Activated CD4-positive, alpha-beta T cell treated with anti-CD3 and anti-CD28 coated beads, Interleukin-2, amount 10 ng/mL, durations not matched to agents 7 days and 5 days (primary cell): ENCODE measurements at places on chromosomes 12 and 14. TPM values are rescaled to one million over a fixed set of nuclear protein-coding genes. Genes with fewer than 3 reads are reported as not detected.

The KRT6A gene
- not detected for total RNA-seq

The CLEC4D gene
- not detected for total RNA-seq

GRCh38 chr12:81644503-81644902 lies 114.6 kb downstream of the PPFIA2 start:
- DNase-seq: no peak

- no peak for DNase-seq
These were observed 238.3 kb downstream of the FUT8 start for GRCh38 chr14:65650826-65651225.

DNA sequence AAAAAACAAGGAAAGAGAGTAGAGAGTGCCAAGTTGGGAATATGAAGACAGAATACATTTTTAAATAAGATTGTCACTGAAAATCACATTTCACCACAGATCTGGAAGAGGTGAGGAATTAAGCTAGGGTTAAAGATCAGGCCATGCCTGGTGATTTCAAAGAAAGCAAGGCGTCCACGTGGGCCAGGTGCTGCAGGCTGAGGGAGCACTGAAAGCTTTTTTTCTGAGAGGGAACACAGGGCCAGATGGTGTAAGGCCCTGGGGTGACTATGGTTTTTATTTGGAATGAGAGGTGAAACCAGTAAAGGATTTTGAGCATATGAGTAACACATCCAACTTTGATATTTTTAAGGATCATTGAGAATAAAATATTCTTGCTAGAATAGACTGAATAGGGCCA lies 20.9 kb downstream of the SYT1 start:
- no peak for DNase-seq

DNA sequence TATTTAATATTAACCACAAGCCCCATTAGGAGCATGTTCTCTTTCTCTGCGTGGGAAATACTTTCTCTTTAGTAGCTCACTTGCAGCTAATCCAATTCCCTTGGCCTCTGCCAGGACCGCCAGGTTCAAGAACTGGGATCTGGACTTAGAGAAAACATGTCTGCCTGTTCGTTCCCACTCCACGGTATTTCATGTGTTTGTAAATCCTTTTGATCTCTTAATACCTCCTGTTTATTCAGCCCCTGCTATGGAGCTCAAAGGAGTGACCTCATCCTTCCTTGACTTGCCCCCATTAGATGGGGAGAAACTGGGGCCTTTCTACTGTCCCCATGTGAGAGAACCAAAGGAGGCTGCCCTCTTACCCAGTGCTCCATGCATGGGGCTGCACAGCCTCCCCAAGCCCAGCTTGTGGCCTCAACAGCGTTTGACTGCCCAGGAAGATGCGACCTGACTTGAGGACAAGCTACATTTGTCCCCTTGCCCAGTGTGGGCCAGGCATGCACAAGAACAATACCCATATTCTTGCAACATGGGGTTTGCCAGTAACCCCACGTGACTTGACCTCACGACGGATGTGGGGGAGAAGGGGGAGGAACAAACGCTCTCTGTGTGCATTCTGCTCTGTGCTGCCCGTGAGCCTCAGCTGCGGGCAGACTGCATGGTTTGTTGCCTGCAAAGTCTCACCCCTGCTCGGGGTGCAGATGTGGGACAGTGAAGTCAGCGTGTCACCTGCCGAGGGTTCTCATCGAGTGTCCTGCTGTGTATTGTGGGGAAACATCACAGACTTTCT lies 30.3 kb downstream of the CD9 start:
- DNase-seq: peak; percentile 86

DNA sequence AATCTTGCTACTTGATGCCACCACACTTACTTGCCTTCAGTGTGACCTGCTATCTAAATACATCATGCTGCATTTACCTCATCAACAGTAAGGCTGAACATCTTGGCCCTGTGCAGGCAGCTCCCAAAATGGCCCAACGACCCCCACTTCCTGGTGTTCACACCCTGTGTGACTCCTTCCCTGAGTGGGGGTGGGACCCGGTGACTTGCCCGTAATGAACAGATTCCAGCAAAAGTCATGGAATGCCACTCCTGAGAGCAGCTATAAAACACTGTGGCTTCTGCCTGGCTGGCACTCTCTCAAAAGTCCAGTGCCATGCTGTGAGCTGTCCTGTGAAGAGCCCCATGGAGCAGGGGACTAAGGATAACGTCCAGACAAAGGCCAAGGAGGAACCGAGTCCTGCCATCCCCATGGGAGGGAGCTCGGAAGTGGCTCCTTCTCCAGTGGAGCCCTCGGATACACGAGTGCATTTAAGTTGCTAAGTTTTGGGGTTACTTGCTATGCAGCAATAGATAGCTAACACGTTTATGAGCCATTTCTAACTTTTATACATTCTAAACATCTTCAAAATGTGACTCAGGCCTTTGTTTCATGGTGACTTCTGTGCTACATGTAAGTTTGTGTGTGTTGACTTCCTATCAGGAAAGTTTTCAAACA lies 33.0 kb downstream of the P2RX2 start:
- no peak for DNase-seq
